ENCODE measurements at places on chromosomes 2 and 18. TPM values are rescaled to one million over a fixed set of nuclear protein-coding genes. Genes with fewer than 3 reads are reported as not detected.

RANBP2 gene
- 82.0 TPM for total RNA-seq

DNA sequence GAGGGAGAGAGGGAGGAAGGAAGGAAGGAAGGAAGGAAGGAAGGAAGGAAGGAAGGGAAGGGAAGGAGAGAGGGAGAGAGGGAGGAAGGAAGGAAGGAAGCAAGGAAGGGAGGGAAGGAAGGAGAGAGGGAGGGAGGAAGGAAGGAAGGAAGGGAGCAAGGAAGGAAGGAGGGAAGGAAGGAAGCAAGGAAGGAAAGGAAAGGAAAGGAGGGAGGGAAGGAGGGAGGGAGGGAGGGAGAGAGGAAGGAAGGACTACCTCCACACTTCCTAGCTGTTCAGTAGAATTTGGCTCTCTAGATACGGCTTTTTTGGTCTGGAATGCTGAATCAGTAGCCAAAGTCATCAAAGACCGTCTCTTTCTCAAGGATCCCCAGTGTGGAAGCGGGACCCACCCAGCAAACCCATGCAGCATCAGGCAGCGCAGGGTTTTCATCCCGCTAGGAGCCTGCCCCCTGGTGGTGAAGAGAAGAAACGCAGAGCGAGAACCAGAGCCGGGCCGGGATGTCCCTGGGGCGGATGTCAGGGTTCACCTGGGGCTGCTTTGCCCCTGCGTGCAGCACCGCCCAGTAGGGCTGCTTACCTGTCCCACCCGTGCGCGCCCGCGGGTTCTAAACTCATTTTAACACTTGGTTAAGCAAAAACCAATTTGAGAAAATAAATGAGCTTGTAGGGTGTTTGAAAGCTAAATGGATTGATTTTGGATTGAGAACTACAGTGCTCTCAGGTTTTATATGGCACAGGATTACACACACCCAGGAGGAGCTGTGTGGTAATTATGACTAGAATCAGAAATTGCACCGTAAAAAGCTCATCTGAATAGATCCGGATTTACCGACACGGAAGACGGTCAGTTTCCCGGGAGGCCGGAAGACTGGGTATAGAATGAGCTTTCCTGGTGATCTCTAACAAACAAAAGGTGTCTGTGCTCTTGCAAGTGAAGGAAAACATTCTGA lies 48.1 kb upstream of the ARL4C start:
- DNase-seq = no peak

TIGD1 gene
- total RNA-seq = 3.0 TPM

GRCh38 chr18:80103231-80103630 lies 5.8 kb upstream of the ADNP2 start:
- no peak for DNase-seq

SIGLEC15 gene
- total RNA-seq = not detected

GRCh38 chr2:171167352-171167997 lies 6.8 kb upstream of the TLK1 start:
- no peak for DNase-seq

DNA sequence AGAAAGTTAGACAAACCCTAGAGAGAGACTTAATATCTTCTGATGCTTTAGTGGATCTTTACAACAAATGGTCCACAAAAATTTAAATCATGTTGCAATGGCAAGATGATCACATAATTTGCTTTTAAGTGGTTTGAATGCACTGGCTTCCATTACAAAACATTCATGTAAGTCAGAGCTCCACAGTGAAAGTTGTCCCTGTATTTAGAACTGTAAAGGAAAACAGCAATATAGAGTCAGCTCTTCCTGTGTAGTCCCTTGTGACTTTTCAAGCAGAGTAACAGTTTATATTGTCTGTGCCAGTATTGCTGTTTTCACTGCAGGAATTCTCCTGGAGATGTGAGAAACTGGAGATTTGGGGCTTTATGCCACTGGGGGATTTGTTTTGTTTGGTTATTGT lies 77.7 kb downstream of the MEIS1 start:
- DNase-seq = no peak

NEU2 gene
- total RNA-seq = not detected

- peak; percentile 29 for DNase-seq
Measured at GRCh38 chr2:206863196-206863595, 76.1 kb upstream of the CPO start.

GRCh38 chr2:128585706-128586105 lies 267.0 kb upstream of the HS6ST1 start:
- no peak for DNase-seq

- no peak for DNase-seq
Measured at GRCh38 chr2:166773308-166773949, 114.9 kb upstream of the XIRP2 start.

DNA sequence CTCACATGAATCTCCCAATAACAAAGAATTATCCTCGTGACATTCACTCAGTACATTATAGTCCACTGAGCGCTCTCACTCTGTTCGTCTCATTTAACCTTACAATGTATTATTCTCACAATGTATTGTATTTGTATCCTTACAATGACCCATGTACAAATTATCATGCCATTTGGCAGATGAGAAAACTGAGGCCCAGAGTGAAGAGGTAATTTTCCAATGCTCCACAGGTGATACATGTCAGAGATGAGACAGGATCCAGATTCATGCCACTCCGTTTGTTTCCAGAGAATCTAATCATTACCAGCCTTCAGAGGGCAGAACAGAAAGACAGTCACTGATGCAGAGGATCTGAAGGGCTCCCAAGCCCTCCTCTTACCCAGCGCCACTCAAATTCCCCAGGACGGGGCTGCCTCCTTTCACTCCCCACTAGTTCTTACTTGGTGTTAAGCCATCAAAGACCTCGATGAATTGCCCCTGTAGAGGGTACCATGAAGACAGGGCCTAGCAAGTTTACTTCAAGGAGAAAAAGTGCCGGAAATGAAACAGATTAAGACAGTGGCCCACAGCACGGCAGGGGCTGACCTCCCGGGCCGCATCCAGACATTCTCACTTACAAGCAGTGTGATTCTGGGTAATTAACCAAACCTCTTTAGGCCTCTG lies 98.4 kb upstream of the MBOAT2 start:
- DNase-seq = no peak

CCDC141 gene
- total RNA-seq = 4.3 TPM

DNA sequence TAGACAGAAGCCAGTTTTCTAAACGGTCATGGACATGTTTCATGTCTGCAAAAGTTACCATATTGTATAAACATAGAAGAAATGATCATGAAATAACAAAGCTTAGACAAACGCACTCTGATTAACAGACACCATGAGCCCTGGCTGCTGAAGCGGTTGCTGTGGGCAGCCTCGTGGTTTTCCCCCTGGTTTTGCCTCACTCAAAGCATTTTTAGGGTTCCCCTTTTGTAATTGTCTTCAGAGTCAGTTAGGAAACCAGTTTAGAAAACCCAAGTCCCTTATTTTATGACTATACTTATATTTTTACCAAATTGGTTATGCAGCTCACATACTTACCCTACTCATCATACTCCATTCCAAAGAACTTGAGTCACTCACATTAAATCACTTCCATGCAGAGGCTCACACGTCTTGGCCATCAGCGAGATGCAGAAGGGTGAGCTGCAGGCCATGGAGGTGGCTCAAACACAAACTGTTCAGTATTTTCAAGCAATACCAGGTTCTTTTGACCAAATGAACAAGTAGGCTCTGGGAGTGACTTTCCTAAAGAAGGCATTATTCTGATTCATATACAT lies 105.6 kb upstream of the SALL3 start:
- no peak for DNase-seq

- no peak for DNase-seq
Measured at GRCh38 chr18:44098551-44099098, 582.1 kb upstream of the SETBP1 start.

DNA sequence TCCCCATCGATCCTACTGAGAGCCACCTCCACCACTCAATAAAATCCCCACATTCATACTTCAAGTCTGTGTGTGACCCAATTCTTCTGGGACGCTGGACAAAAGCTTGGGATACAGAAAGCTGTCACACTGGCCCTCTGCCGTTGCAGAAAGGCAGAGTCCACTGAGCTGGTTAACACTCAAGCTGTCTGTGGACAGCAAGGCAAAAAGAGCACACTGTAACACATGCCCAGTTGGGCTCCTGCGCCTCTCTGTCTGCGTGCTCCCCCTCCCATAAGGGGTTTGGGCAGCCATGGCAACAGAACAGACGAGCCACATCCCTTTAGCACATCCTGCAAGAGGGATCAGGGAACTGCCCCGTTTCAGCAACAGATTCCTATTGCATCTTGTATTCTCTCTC lies 106.9 kb upstream of the RGPD4 start:
- no peak for DNase-seq

DGKD gene
- total RNA-seq = 26.3 TPM

GRCh38 chr18:56937874-56938430 lies 208.9 kb upstream of the BOD1L2 start:
- no peak for DNase-seq

GRCh38 chr2:181902625-181903024 lies 11.1 kb downstream of the ITPRID2 start:
- DNase-seq = no peak

DNA sequence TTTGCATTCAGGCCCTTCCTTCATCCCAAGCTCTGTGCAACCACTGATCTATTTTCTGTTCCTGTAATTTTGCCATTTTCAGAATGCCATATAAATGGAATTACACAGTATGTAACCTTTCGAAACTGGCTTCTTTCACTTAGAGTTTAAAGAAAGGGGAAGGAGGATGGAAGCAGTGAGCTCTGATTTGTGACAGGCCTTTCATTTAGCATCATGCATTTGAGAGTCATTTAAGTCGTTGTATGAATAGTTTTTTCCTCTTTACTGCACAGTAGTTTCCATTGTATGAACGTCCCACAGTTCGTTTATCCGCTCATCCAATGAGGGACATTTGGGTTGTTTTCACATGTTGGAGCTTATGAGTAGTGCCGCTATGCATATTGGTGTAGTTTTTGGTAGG lies 67.0 kb downstream of the LBH start:
- no peak for DNase-seq

DNA sequence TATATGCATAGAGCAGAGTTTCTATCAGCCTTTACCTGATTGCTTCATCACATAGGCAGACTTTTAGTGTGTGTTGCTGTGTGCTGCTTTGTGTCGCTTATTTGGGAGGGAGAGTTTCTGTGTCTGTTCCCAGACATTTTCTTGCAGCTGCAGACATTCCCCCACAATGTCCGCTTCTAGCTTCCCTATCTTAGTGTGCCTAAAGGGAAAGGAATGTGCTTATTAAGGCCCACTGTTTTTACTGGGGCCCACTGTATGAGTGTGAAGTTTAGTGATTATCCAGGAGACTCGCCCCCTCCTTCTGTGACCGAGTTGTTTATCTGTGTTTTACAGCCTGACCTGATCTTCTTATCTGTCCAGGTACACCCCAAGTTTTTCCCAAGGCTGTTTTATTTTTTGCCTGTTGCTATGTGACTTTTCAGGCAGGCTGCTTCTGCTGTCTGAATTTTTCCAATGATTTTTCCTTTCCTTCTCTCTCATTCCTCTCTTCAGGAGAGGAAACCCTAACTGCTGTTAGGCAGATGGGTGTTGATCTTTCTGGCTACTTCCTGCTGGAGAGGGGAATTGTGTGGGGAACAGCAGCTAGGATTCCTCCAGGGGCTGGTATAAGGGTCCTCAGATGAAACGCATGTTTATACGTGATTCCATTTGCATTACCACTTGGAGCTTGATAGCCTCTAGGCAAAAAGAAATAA lies 47.6 kb downstream of the STK17B start:
- DNase-seq = no peak

- DNase-seq = no peak
Measured at GRCh38 chr2:113263546-113263945, 15.2 kb downstream of the PAX8 start.

DNAJC5G gene
- total RNA-seq = not detected

- no peak for DNase-seq
Measured at GRCh38 chr2:118386641-118387302, 298.5 kb downstream of the INSIG2 start.

DNA sequence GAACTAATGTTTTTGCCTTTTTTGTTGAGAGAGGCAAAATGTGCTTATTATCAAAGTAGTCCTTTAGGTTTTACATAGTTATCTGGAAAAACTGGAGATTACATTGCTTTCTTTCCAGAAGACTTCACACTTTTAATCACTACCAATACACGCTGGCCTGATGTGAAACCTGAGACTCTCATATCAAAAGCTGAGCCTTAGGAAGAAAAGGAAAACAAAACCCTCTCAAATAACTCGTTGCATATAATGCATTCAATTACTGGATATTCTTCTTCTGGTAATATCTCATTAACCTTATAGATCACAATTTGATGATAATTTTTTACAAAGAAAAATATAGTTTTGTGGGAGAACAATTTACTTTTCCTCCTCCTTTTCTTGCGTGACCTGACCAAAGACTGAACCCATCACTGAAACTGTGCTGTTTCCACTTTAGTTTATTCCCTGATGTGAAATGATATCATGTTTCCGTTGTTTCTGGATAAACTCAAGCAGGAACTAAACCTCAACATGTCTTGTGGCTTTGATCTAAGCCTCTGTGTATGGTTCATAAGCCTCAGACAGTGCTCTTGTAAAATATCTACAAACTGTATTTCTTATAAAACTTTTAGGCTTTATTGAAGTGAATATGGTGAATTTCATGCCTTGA lies 332.4 kb downstream of the GULP1 start:
- no peak for DNase-seq

DNA sequence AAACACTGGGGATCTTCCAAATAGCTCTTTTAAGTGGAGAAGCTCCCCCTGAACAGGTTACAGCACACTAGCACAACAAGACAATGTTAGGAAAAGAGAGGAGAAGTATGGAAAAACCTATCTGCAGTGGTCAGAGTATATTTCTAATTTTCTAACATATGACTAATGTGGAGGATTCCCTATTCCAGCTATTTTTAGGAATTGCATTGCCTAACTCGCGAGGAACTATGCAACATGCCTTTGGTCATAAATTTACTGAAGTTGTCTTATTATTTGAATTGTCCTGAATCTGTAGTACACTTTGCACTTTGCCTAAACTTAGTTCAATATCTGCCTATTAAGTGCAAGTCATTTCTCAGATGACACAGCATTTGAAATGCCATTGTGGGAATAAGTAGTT lies 381.4 kb downstream of the CCDC85A start:
- no peak for DNase-seq

GRCh38 chr2:219448776-219449341 lies 14.2 kb downstream of the SPEG start:
- no peak for DNase-seq

DNA sequence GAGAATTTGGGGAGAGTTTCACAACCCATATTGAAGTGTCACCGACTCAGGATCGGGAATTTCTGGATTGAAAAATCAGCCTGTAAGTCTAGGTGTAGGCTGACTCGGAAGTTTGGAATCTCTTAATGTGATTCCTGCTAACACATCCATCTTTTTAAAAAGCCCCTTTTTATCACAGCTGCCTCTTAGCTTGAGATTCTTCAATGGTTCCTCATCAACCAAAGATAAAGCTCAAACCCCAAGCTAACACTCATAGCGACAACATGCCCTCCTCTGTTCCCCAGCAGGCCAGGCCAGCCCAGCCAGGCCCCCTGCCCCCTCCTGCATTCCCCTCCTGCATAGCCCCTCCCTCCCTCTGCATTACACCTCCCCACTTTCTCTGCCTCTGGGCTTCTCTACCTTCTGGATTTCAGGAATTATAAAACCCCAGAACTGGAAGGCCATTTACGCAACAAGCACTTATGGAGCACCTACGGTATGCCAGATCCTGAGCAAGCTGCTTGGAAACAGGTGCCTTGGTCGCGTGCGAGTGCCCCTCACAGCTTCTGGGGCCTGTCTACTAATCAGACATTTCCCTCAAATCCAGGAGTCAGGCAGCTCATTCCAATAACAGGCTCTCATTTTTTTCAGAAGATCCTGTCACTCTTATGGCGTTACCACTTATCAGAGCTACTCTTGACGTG lies 63.4 kb downstream of the EMX1 start:
- no peak for DNase-seq

GREB1L gene
- 4.4 TPM for total RNA-seq
